ENCODE measurements at places on chromosomes 6 and 20.

DNA sequence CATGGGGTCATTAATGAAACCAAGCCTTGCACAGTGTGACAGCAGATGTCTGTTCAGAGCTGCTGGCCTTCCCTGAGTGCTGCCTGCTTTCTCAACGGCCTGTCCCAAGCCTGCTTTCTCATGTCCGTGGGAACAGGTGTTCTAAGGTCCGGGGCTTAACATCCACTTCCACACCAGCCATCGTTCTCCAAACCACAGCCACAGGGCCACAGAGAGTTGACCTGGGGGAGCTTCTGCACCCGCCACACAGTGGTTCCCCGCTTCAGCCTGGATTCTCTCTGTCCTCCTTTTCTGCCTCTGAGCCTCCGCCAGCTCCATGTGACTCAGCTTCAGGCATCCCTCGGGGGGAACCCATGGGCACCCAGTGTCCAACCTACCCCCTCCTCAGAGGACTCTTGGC lies 26.9 kb upstream of the PPP1R3G start:
- no peak for DNase-seq

DNA sequence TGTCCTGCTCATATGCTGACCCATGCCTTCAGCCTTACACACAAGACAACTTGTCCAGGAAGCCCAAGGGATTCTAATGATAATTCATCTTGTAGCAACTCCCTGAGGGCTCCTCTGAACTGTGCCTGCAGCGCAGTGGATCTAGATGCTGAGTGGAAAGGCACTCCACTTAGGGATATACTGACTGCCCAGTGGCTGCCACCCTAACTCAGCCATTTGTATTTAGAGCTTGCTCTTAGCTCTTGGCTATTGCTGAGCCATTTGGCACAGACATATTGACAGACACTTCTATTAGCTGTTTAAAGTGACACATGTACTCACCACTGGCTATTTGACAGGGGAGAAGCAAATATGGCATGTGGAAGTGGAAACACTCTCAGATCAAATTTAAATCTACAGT lies 278.3 kb upstream of the SGK1 start:
- no peak for DNase-seq

GRCh38 chr6:159913862-159914564 lies 23.2 kb downstream of the MAS1 start:
- no peak for DNase-seq

DNA sequence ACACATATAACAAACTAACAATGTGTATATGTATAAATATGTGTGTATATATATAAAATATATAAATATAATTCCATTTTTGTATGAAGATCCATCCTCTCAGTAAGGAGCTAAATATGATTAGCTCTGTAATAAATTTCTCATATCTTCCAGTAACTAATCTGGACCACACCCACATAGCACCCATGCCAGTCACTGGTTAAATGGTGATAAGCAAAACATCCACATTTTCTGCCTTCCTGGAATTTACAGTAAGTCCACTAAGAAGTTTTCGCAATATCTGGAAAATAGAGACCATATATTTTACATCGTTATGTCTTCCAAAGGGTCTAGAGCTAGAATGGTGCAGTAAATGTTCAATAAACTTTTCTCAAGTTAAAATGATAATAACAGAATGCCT lies 151.5 kb upstream of the STMND1 start:
- no peak for DNase-seq

- DNase-seq: no peak
Measured at GRCh38 chr6:18206591-18206990, 51.4 kb downstream of the KDM1B start.
